ENCODE measurements at places on chromosomes 1 and 21.
A peak's percentile ranks its signal among the peaks of the same experiment; 100 is the strongest.

- no peak for DNase-seq
These were observed 39.0 kb downstream of the SLC37A1 start for GRCh38 chr21:42552407-42553336.

DNA sequence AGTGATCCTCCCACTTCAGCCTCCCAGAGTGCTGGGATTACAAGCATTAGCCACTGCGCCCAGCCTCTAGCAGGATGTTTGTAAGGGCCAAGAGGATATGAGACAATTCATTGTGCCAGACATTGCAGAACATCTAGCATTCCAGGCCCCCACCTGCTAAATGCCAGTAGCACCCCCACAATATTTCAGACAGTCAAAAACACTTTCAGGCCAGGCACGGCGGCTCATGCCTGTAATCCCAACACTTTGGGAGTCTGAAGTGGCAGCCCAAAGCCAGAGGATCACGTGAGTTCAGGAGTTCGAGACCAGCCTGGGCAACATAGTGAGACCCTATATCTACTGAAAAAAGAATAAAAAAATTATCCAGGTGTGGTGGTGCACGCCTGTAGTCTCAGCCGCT lies 12.9 kb downstream of the PPIE start:
- DNase-seq: no peak

DNA sequence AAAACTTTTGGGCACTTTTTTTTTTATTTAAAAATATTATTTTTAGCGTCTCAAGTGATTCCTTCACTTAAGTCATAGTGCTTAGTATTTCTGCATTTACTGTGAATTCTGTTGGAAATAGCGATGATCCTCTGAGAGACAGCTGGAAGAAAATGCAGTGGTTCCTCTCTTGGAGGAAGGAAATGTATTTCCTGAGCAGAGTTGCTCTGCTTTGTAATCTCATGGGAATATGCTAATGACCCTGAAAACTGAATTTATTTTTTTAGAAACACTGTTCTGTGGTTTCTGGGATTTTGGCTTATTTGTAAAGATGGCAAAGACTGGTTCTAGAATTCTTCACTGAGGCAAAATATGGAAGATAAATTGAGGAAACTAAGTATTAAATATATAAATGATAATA lies 88.9 kb downstream of the NTNG1 start:
- no peak for DNase-seq

- DNase-seq: no peak
These were observed 130.9 kb downstream of the DMRTB1 start for GRCh38 chr1:53590104-53590503.

GRCh38 chr1:57112148-57112547 lies 146.3 kb upstream of the C8B start:
- DNase-seq: no peak

GRCh38 chr1:21818656-21819055 lies 6.6 kb downstream of the LDLRAD2 start:
- DNase-seq: no peak

GRCh38 chr1:109466125-109466451 lies 258 bp upstream of the SYPL2 start:
- DNase-seq: no peak

GRCh38 chr1:59682396-59683080 lies 132.2 kb upstream of the HOOK1 start:
- DNase-seq: no peak

DNA sequence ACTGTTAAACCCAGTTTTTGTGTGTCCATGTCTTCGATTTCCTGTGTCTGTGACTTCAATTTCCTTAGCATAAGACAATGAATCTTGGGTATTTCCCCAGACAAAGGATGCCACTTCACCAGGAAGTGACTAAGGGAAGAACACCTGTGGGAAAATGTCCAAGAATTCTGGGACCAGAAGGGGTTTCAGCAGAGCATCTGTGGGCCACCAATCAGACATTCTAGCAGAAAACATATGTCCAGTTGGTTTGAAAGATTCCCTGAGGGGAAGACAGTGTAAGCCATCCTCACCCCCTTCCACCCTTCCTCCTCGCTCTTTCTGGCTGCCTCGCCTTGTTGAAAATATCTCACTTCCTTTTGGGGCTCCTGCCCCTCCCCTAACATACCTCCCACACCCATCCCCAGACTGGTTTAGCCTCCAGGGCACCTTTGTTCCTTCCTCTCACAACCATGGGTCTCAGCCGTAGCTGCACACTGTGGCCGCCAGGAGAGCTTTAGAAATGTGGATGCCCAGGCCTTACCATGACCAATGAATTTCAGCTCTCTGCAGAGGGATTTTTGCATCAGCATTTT lies 25.5 kb upstream of the IFNAR1 start:
- no peak for DNase-seq

DNA sequence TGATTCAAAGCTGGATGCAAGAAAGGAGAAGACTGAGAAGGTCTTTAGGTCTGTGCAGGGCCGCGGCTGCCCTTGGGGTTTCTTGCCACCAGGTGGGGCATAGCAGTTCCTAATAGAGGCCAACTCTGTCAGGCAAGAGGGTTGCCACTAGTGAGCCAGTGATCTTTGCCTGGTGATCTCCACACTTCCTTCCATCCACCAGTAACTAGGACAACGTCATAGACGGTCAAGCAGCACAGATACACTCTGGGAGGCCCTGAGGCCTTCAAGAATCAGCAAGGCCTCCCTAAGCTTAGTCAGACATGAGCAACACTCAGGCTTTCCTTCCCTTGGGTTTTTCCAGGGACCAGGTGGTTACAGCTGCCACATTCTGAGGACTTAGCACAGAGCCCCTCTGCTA lies 32.9 kb upstream of the ATP2B4 start:
- no peak for DNase-seq

- DNase-seq: no peak
These were observed 449.1 kb downstream of the PTPRU start for GRCh38 chr1:29685387-29685786.

DNA sequence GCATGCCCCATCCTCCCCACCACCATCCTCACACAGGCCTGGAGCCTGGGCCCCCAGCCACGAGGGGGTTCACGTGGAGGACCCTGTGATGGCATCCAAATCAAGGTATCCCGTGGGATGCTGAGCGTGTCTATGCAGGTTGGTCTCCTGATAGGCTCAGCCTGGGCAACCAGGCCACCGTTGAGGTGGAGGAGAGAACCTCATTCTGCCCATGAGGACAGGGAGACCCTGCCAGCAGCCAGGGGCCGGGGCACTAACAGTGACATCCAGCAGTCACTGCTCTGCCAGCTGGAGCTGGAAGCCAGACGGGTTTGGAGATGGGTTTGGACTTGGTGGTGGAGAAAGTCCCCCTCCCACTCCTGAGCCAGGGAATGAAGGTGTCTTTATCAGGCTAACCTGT lies 582.8 kb downstream of the MATN1 start:
- DNase-seq: no peak

GRCh38 chr1:29668551-29669157 lies 432.3 kb downstream of the PTPRU start:
- no peak for DNase-seq

- DNase-seq: no peak
These were observed 10.1 kb downstream of the ENTREP3 start for GRCh38 chr1:155245163-155245524.

GRCh38 chr21:43957128-43957571 lies 55.0 kb upstream of the TRAPPC10 start:
- peak; percentile 52 for DNase-seq

DNA sequence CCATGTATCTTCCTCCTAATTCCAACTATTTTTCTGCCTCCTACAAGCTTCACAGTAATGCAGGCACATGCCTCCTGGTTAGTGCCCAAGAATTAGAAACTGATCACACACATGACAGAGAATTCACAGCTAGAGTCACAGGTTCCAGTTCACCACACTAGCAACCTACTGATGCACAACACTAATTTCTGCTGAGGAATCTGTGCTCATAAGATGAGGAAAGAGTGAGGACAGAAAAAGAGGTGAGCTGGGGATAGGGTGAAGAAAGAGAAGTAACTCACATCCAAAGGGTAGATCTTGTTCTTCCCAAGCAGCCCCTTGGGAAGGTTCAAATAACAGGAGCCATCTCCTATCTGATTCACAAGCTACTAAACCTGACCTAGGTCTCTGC lies 61.3 kb downstream of the PUM1 start:
- DNase-seq: no peak

GRCh38 chr1:223266632-223267172 lies 97.3 kb downstream of the SUSD4 start:
- DNase-seq: no peak

- no peak for DNase-seq
These were observed 157.2 kb downstream of the PLA2G4A start for GRCh38 chr1:186985889-186986491.

GRCh38 chr1:162835157-162835899 lies 25.6 kb downstream of the CCDC190 start:
- no peak for DNase-seq

- no peak for DNase-seq
These were observed 4.7 kb downstream of the CELF3 start for GRCh38 chr1:151711951-151712350.

DNA sequence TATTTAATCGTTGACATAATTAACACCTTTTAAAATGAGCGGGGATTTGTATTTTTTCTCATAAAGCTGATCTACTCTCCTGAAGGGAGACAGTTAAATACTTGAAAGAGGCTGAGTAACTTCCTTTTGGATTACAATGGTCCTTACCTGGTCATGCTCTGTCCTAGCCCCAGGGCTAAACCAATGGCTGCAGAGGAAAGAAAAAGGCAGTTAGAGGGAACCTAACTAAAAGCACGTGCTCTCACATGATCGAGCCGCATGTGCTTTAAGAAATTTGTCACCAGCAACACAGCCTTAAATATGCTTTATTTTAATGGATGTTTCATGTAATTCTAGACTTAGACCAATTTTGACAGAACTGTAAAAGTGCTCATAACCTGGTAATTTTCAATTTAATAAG lies 132.7 kb downstream of the GPATCH2 start:
- DNase-seq: no peak

- DNase-seq: no peak
These were observed 9.7 kb downstream of the ALPL start for GRCh38 chr1:21518774-21519455.

DNA sequence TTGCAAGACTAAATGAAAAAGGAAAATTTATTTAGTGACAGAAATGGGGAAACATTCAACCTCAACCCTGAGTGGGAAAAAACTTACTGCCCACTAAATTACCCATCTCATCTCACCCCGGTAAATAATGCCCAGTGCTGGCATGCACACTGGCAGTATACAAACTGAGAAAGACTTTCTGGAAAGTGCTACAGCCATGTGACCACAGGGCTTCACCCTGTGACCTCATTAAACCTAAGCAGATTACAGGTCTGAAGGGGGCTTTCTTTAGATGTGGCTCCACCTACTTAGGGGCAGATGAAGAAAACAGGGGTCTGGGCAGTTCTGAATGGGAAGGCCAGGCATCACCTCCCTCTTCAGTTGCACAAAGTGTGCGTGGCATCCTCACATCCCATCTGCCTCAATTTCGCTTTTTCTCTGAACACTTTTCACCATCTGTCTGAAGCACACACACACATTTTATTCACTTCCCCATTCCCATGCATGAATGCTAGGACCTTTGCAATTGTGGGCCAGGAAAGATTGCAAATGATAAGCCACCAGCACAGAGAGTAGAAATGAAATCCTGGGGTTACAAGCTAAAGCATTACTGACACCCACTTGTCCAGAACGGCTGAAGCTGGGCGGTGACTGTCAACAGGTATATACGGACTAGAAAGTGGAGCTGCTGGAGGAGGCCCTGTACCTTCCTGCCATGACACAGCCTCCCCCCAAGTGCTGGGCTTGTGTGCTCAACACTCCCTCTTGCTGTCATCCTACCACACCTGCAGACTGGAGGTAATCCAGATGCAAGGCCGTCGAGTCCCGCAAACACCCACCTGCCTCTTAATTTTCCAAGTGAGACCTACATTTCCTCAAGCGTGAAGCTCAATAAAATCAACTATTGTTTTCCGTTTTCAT lies 2.7 kb downstream of the NADK start:
- no peak for DNase-seq

- DNase-seq: no peak
These were observed 60.4 kb downstream of the CAPZB start for GRCh38 chr1:19424651-19425570.

DNA sequence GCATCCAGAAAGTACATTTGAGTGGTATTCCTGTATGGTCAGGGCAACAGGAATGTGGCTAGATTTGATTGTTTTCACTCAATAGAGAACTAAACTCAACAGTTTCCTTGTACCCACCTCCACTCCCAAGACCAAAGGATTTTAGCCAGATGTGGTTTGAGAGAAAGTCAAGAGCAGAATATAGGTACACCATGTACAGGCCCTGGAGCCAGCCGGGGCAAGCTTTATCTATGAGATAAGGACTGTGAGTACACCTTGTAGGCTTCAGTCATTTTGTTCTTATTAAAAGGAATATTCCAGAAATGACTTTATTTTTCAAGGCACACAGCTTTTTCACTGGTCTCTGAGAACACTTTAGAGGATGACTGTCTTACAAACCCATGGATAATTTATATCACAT lies 192.4 kb upstream of the JUN start:
- no peak for DNase-seq

DNA sequence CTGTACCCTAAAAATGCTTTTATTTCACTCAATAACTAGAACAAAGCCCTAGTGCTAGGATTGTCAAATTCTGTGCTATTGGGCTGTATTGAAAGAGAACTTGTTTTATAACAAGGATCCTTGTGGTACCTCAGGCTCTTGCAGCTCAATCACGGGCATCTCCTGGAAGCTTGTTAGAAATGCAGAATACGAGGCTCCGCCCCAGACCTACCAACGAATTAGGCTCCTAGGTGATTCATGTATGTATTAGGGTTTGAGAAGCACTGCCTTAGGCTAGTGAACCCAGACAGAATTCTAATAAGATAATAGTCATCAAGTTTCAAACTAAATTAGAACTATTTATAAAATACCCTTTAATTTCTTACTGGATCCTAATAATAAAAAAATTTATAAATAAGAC lies 45.6 kb downstream of the ZZZ3 start:
- DNase-seq: no peak

DNA sequence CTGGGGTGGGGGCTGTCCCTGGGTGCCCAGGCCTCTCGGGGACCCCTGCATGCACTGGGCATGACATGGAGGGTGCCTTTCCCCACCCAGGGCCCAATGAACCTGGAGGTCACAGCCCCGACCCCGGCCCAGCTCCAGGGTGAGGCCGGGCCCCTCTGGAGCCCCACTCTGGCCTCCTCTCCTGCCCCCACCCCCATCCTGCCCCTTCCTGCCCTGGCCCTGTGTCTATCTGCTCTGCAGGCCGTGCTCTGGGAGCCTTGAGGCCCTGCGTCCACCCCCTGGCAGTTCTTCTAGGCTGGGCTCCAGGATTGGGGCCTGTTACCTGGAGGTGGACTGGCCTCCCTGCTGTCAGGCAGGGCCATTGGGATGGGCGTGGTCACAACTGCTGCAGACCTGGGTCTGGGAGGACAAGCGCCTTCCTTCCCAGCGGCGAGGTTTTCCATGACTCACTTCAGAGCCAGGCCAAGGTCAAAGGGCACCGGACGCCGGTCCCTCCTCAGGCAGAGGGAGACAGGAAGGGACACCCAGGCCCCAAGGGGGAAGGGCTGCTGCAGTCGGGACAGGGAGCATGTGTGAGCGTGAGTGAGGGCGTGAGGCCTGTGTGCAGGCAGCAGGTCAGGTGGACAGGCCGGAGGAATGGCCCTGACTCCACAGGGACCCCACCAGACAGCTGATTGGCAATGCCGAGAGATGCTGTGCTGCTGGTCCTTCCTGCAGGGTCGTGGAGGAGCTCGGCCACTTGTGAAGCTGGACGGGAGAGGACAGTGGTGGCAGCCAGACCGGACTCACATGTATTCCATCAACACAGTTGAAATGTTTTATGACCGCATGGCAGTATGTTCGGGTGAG lies 31.1 kb upstream of the POFUT2 start:
- DNase-seq: no peak

- DNase-seq: no peak
These were observed 5.9 kb upstream of the SIPA1L2 start for GRCh38 chr1:232635778-232636356.

All from right kidney (tissue), 9 donors.